ENCODE measurements at places on chromosomes 11 and 22. TPM values are rescaled to one million over a fixed set of nuclear protein-coding genes. Genes with fewer than 3 reads are reported as not detected.

DNA sequence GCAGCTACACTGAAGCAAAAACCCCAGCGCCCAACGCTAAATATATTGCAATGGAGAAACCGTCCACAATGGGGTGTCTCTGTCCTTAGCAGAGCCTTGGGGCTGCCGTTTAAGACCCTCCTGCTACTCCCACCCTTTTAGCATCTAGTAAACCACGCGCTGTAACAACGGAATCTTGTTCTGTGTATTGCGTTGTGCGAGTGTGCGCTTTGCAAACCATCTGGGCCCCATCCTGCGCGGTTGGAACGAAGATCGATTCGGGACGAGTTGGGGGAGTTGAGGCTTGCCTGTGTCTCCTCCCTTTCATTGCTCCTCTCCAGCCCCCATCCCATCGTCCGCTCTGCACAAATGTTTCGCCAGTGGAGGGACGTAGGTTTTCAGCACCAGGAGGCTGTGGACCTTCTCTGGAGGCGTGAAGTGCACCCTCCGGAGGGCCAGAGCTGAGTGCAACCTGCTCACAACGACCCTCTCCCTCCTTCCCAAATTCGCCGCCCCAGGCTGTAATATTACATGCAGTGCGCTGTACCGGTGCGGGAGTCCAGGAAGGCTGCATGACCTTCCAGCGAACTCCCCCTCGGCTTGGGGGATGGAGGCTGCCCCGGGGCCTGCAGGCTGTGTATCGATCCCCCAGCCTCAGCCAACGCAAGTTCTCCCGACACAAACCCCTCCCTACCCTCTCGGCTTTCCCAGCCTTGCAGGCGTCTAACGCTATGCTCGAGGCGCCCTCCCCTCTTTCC lies 1.6 kb upstream of the KMT2A start:
- DNase-seq, result no peak

DNA sequence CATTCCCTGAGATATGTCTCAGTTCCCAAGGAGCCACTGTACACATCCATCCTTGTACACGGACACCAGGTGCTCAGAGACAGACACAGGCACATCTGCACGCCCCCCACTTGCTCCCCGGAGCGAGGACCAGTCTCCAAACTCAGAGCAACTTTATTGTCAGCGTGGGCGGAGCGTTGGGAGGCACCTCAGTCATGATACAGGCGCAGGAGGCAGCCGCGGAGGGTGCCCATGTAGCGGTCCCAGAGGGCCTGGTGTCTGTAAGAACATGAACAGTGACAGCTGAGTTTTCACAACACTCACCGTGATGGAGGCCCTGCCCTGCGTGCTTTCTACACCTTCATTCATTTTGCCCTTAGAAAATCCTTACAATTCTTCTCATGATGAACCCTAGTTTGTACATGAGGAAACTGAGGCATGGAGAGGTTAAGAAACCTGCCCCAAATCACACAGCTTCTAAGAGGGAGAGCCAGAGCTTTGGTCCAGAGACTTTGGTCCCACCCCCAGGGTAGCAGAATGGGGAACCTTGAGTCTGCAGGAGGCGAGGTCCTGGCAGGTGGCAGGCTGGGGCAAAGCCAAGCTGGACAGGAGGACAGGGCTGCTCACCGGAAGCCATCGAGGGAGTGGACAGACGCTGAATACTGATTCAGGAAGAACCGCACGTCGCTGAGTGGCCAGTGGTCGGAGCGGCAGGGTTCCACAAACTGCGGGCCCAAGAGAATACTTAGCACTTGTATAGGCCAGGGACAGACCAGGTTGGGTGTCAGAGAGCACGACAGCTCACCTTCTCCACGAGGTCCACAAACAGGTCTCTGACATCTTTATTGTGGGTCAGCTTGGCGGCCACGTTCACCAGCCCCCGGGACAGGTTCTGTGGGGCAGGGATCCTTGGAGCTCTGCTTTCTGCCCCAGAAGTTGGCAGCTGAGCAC lies 4.2 kb downstream of the FIBP start:
- DNase-seq, result no peak

GRCh38 chr11:77109236-77110019 lies 6.8 kb downstream of the OMP start:
- no peak for DNase-seq

DNA sequence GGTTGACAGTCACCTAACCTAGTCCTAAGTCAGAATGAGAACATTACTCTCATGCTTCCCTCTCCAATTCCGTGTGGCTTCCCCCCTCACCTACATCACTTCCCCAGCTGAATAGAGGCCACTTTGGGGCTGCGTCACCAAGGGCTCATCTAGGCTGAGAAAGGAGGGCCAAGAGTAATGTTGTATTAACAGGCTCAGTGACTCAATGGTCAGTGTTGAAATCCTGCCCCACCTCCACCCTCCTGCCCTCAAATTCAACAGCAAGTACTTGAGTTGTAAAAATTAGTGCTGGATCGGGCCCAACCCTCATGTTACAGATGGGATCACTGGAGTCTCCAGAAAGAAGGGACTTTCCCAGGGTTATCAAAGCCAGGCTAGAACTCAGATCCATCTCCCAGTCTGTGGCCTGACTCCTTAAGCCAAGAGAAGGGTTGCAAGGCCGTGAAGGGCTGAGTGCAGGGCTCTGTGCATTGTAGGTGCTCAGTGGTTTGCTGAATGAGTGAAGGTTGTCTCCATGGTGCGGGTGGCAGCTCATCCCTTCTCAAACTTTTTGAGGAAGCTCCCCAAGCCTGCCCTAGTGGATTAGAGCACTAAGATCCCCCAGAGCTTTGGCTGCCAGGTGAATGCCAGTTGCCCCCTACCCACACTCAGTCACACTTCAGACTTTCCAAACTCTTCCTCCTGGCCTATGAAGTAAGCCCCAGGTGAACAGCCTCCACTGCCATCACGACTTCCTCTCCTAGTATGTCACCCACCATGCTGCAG lies 3.2 kb downstream of the DGAT2 start:
- no peak for DNase-seq

DNA sequence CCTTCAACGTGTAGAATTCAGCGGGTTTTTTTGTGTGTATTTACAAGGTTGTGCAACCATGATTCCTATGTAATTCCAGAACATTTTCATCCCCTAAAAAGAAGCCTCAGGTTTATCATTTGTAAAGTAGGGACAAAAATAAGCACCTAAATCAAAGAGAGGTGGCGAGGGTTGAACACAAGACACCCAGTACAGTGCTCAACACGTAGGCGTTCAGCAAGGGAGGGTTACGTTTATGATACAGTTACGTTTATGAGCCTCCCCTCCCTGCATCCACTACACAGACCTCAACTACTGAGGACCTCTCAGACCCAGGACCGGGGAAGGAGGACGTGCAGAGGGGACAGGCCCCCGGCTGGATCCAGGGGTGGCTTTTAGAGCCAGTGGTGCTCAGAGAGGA lies 44.7 kb downstream of the FLRT1 start:
- no peak for DNase-seq

Gene MMP7
- total RNA-seq, result 333 TPM
